Activated T-helper 1 cell treated with anti-CD3 and anti-CD28 coated beads, Interleukin-12 subunit alpha, Interleukin-12 subunit beta, Interleukin-2, Interleukin-4 antibody, amounts not matched to agents 30 ng/mL and 10 ng/mL and 1 ng/mL, durations not matched to agents 14 hours and 24 hours and 36 hours (primary cell): ENCODE measurements at places on chromosomes 1 and 21. TPM values are rescaled to one million over a fixed set of nuclear protein-coding genes. Genes with fewer than 3 reads are reported as not detected.
A peak's percentile ranks its signal among the peaks of the same experiment; 100 is the strongest.

DNA sequence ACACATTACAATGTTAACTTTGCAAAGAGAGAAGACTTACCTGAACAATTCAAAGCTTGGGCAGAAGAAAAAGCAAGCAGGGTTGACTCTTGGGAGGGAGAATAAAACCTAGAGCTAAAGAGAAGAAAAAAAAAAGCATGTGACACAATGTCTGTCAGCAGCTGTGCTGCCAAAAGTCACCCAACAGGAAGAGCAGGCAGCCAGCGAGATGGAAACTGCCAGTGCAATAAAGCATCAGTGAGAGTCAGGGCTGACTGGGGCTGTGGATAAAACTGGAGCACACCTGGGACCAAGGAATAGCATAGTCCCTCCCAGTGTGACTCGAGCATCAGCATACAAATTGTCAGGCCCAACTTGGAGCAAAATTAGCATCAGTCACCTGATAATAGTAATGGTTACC is 65.0 kb upstream of the SLC22A15 start:
- no peak overlapping the region for H3K27ac ChIP-seq
- no peaks in the 10 kb centered on the region for H3K4me1 ChIP-seq
- no peaks in the 10 kb centered on the region for H3K36me3 ChIP-seq
- no peak for DNase-seq

- H3K27ac ChIP-seq: no peak overlapping the region
- H3K27me3 ChIP-seq: no peaks in the 10 kb centered on the region
- no peaks in the 10 kb centered on the region for H3K4me1 ChIP-seq
- H3K4me3 ChIP-seq: no peak overlapping the region
- H3K36me3 ChIP-seq: no peaks in the 10 kb centered on the region
- DNase-seq: no peak
Measured at GRCh38 chr21:40340357-40340756, 473.1 kb downstream of the PCP4 start.

DNA sequence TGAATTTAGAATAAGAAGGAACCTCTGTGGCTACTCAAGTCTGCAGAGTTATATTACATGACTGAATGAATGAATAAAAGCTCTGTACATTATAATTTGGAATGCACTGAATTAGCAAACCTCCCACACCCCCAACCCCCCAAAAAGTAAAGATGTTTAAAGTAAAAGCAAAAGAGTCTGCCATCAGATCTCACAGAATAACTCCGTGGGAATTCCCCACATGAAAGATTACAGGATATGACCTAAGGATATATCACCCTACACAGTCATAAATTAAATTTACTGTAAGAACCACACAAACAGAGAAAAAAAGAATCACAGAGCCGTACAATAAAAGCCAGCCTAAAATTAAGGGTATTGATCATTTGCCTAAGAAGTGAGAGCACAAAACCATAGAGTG is 587.3 kb downstream of the PTPRC start:
- DNase-seq: peak; percentile 26
- peaks cover 21% of the 10 kb centered on the region for H3K4me1 ChIP-seq
- peaks cover 6% of the 10 kb centered on the region for H3K27me3 ChIP-seq

DNA sequence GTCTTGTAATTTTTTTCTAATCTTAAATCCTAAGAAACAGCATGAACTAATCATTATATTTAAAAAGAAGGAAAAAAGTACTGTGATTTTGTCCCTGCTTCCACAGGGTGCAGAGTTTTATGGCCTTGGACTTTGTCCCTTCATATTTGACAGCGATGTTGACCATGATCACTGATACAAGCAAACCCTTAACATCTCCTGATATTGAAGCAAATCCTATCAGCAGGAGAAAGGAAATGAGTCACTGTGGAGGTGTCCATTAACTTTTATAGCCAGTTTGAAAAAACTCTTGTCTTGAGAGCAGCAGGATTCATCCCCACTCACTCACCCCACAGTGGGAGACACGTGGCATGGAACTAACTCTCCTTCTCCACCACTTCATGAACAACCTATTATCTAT is 5.1 kb upstream of the REG4 start:
- H3K4me3 ChIP-seq: no peak overlapping the region
- H3K27ac ChIP-seq: no peak overlapping the region
- H3K4me1 ChIP-seq: no peaks in the 10 kb centered on the region
- no peak for DNase-seq

- H3K4me1 ChIP-seq: peaks cover 71% of the 10 kb centered on the region
- DNase-seq: no peak
- H3K36me3 ChIP-seq: peaks cover 11% of the 10 kb centered on the region
- peak overlapping the region; percentile 59 for H3K27ac ChIP-seq
- H3K27me3 ChIP-seq: no peaks in the 10 kb centered on the region
Measured at GRCh38 chr1:167722870-167723251, 1.1 kb downstream of the MPZL1 start.

DNA sequence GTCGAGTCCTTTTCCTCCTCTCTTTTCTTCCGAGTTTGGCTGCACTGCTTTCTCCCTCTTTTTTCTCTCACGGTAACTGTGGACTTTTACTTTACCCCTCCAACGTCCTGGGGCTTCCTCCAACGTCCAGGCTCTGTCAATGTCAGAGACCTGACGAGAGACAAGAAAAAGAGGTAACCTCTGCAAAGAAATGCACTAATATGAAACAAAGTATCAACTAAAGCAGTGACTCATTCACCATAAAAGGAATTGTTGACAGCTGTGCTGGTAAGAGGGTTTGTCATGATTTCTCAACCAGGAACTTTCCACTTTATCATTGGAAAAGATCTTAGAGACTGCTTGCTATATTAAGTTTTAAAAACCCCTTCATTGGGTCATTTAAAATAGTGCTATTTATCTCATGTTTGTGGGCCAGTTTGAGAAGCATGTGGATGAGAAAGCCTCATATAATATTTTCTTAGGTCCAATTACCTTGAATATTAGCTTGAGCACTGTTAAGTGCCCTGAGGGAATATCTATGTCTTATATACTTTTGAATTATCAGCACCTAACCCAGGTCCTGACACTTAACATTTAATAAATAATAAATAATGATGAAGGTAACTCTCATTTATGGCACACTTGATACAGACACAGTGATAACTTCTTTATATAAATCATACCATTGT is at the start of gene GBP2:
TSS of gene GBP2 (minus strand) at position 202 of the 668 bp plus-strand sequence. CDS start 4,148 bp downstream, outside the sequence.
- H3K27ac ChIP-seq: peak within 1 kb of the TSS; percentile 97
- DNase-seq: peak; percentile 32
- H3K36me3 ChIP-seq: peaks cover 31% of the 10 kb centered on the region
- no peaks in the 10 kb centered on the region for H3K27me3 ChIP-seq

DNA sequence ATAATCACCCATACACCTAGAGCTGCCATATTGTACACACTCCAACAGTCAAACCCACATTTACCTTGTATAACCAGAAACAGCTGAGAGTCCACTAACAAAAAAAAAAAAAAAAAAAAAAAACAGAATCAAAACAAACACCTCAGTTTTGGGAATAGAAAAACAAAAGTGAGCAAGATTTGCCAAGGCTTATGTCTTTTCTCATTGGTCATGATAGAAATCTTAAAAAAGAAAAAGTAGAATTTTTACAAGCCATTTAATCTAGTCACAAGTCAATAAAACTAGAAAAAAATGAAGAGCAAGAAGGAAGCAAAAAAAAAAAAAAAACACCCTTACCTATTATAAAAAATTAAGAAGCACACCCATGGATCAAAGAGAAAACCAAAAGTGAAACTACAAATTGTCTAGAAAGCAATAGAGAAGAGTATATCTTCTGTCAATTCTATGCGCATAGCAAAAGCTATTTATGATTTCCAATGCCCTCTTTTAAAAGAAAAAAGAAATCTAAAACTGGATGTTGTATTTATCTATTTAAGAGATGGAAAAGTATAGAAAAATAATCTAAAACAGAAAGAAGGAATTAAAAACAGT is 113.2 kb upstream of the GALNT2 start:
- peaks cover 2% of the 10 kb centered on the region for H3K36me3 ChIP-seq
- no peak for DNase-seq
- peaks cover 12% of the 10 kb centered on the region for H3K4me1 ChIP-seq
- peaks cover 8% of the 10 kb centered on the region for H3K27me3 ChIP-seq

- no peak overlapping the region for H3K4me3 ChIP-seq
- no peaks in the 10 kb centered on the region for H3K4me1 ChIP-seq
- DNase-seq: no peak
- peaks cover 2% of the 10 kb centered on the region for H3K27me3 ChIP-seq
- no peak overlapping the region for H3K27ac ChIP-seq
- H3K36me3 ChIP-seq: no peaks in the 10 kb centered on the region
Measured at GRCh38 chr1:43622471-43622870, 27.5 kb upstream of the KDM4A start.

DNA sequence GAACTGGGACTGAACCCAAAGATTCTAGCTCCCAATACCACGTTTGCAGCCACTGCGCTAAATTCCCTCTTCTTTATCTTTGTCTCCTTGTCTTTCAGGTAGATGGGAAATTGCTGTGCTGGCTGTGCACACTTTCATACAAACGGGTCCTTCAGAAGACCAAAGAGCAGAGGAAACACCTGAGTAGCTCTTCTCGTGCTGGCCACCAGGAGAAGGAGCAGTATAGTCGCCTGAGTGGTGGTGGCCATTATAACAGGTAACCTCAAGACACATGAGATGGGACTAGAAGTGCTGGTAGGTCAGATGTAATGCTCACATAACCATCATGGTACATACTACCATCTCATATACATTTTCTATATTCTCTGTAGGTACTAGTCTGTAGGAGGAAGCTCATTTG is 18.8 kb downstream of the FAM76A start:
- H3K27ac ChIP-seq: no peak overlapping the region
- H3K27me3 ChIP-seq: no peaks in the 10 kb centered on the region
- DNase-seq: no peak

- H3K36me3 ChIP-seq: peaks cover 24% of the 10 kb centered on the region
- H3K4me1 ChIP-seq: peaks cover 18% of the 10 kb centered on the region
- H3K4me3 ChIP-seq: peak overlapping the region; percentile 84
Measured at GRCh38 chr1:43454270-43455011, 710 bp upstream of the HYI start.

DNA sequence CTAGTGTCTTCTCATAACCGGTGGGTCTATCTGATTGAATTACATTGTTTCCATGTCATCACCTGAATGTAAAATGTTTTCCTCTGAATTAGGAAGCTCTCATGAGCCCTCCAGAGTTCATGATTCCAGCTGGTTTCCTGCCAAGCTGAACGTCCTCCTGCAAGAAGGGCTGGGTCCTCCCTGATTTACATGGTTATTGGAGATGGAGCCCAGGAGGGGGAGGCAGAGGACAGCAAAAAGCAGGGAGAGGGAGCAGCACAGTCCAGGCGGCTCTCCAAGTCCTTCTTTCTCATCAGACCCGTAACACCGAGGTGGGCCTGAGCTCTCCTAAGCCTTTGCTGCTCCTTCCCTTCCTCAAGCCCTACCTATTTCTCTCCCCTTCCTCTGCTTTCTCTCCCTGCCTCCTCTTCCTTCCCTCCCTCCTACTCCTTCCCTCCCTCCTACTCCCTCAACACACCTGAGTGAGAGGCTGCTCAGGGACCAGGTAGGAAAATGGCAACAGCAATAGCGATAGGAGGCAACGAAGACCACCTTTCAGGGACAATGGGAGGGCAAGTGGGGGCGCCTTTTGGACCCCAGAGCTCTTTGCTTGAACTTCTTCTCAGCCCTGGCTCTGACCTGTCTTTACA is 265.9 kb downstream of the PRDM2 start:
- no peaks in the 10 kb centered on the region for H3K4me1 ChIP-seq
- H3K4me3 ChIP-seq: no peak overlapping the region
- H3K27ac ChIP-seq: no peak overlapping the region
- peaks cover 7% of the 10 kb centered on the region for H3K27me3 ChIP-seq

GRCh38 chr1:118264343-118264742 is 79.3 kb upstream of the SPAG17 start:
- no peaks in the 10 kb centered on the region for H3K27me3 ChIP-seq
- H3K4me1 ChIP-seq: no peaks in the 10 kb centered on the region
- H3K36me3 ChIP-seq: no peaks in the 10 kb centered on the region
- no peak overlapping the region for H3K27ac ChIP-seq
- DNase-seq: no peak

- no peak overlapping the region for H3K4me3 ChIP-seq
- H3K27me3 ChIP-seq: no peaks in the 10 kb centered on the region
- H3K36me3 ChIP-seq: peaks cover 18% of the 10 kb centered on the region
- H3K4me1 ChIP-seq: peaks cover 18% of the 10 kb centered on the region
Measured at GRCh38 chr1:180482425-180483275, 19.7 kb downstream of the ACBD6 start.

DNA sequence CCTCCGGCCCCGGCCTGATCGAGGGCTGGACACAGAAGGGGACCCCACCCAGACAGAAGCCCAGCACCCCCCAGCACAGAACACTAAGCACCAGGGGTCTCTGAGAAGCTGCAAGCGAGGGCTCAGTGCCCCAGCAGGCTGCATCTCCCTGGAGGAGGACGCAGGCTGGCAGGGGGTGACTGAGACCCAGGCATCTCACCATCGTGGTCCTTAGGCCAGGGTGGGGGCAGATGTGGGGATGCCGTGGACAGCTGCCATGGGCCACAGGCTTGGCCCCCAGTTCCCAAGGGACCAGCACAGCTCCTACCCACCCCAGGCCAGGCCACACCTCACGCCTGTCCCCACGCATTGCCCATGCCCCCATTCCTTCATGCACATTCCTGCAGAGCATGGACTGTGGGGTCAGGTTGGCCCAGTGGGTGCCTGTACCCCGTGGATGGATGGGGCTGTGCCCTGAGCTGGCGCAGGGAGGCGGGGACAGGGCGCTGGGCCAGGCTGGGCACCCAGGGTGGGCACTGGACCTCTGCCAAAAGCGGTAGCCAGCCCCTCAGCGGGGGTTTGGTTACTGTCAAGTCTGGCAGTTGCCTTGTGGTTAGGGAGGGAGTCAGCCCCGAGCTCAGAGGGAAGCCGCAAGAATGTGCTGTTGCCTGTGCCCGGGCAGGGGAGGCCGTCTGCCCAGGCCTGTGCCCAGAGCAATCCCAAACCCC is 61.5 kb downstream of the ARHGEF16 start:
- H3K27me3 ChIP-seq: no peaks in the 10 kb centered on the region
- H3K36me3 ChIP-seq: no peaks in the 10 kb centered on the region
- no peak overlapping the region for H3K4me3 ChIP-seq
- no peaks in the 10 kb centered on the region for H3K4me1 ChIP-seq

GRCh38 chr1:6592441-6592840 is 10.2 kb downstream of the KLHL21 start:
- H3K36me3 ChIP-seq: peaks cover 25% of the 10 kb centered on the region
- H3K4me1 ChIP-seq: peaks cover 10% of the 10 kb centered on the region
- H3K4me3 ChIP-seq: no peak overlapping the region
- H3K27me3 ChIP-seq: no peaks in the 10 kb centered on the region
- H3K27ac ChIP-seq: no peak overlapping the region

- peaks cover 3% of the 10 kb centered on the region for H3K27me3 ChIP-seq
- H3K4me3 ChIP-seq: peak overlapping the region; percentile 30
- H3K36me3 ChIP-seq: no peaks in the 10 kb centered on the region
Measured at GRCh38 chr1:236502972-236503639, 20.7 kb upstream of the LGALS8 start.

- no peak for DNase-seq
- no peaks in the 10 kb centered on the region for H3K4me1 ChIP-seq
- H3K4me3 ChIP-seq: no peak overlapping the region
- H3K36me3 ChIP-seq: no peaks in the 10 kb centered on the region
- no peak overlapping the region for H3K27ac ChIP-seq
Measured at GRCh38 chr1:173383351-173383750, 93.8 kb upstream of the PRDX6 start.

- H3K4me3 ChIP-seq: no peak overlapping the region
- H3K4me1 ChIP-seq: no peaks in the 10 kb centered on the region
- H3K27me3 ChIP-seq: peaks cover 14% of the 10 kb centered on the region
- no peaks in the 10 kb centered on the region for H3K36me3 ChIP-seq
- no peak overlapping the region for H3K27ac ChIP-seq
Measured at GRCh38 chr1:168116327-168116799, 20.4 kb downstream of the GPR161 start.

The HIPK1 gene
- total RNA-seq: 100 and 101 TPM in 2 replicates

The EFNA1 gene
- not detected in 2 replicates for total RNA-seq

The PDC gene
- total RNA-seq: not detected in 2 replicates

The LINGO4 gene
- total RNA-seq: 0.07 and 0.10 TPM in 2 replicates

The FMO3 gene
- not detected in 2 replicates for total RNA-seq

The MAN1C1 gene
- total RNA-seq: 0.83 and 0.98 TPM in 2 replicates

The HOOK1 gene
- total RNA-seq: 1.8 and 2.4 TPM in 2 replicates

The RBP7 gene
- total RNA-seq: not detected in 2 replicates

The SLC19A2 gene
- 12.8 and 14.0 TPM in 2 replicates for total RNA-seq

The TACSTD2 gene
- total RNA-seq: not detected in 2 replicates

The OR2L5 gene
- not detected in 2 replicates for total RNA-seq

The RPE65 gene
- total RNA-seq: not detected in 2 replicates

The THEM4 gene
- total RNA-seq: 24.7 and 27.5 TPM in 2 replicates
